ENCODE measurements at places on chromosomes 13 and 19.

DNA sequence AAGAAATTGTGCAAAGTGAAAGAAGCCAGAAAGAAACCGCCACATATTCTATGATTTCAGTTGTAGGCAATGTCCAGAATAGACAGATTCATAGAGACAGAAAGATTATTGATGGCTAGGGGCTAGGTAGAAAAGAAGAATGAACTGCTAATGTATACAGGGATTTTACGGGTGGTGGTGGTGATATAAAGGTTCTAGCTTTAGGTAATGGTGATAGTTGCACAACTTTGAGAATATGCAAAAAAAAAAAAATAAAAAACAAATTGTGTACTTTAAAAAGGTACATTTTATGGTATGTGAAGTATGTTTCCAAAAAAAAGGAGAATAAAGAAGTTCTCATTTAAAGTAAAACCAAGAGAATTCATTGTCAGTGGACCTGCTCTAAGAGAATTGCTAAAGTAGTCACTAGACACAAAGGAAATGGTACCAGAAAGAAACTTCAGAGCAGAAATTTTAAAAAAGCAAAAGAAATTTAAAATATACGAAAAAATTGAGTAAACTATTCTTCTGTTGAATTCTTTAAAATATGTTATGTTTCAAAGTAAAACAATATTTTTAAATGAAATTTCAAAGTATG, 680.1 kb downstream of the UQCRFS1 start:
- DNase-seq, result no peak

DNA sequence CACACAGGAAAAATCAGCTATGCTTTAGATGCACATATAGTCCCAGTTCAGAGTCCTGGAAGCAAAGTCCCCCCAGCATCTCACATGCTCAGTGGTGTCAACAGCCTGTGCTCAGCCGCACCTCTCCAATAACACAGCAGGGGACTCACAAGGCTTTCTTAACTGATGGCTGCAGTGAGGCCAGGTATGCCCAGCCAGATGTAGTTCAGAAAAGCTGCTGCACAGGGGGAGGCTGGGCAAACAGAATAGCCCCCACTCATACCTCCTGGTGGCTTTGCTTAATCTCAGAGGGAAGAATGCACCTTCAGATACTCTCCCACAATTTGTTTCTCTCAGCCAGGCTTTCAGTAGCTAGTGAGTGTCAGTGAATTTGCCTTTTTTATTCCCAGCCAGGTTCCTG, 33.4 kb downstream of the FAM124A start:
- DNase-seq, result no peak

DNA sequence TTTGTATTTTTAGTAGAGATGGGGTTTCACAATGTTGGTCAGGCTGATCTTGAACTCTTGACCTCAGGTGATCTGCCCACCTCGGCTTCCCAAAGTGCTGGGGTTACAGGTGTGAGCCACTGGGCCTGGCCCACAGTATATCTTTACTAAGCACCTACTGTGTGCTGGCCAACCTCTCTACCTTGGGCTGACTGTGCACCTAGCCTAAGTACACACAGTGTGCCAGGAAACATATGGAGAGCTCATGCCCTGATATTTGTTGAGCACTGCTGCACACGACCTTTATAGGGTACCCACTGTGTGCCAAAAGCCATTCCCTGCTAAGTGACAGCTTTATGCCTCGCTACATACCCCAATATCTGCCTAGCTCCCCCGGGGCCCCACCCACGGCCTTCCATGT, 6.3 kb upstream of the ARHGAP45 start:
- DNase-seq, result no peak

DNA sequence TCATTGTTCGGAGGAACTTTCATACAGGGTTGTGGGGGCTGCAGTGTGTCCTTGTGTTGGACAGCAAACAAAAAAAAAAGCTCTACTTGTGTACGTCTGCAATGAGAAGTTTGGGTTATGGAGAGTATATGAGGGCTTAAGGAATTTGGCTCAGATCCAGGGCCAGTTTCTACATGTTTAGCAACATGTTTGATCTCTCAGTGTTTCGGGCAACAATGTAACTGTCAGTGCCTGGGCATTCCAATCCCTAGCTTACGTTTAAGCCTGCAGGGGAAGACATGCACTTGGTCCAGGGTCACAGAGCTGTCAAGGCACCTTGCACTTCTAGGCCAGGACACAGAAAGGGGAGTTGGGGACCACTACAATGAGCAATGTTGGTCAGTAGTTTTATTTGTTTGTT, 13.9 kb downstream of the ZNF543 start:
- DNase-seq, result no peak

DNA sequence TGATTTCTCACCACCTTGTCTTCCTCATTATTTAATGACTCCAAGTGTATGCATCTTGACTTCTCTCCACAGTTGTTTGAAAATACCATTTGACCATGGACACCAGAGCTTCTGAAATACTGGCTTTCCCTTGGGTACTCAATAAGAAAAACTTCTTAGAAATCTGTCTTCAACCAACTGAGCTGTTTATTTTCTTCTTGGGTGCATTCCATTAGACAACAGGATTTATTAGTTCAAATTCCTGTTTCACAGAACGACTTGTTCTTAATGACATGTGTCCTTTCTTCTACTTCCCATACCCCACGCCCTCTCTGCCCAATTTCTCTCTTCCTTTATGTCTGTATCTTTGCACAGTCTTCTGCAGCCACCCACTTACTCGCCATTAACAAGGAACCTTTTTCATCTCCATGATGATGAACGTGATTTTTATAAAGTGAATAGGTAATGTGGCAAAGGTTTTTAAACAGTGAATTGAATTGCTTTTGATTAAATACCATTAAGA, 11.3 kb upstream of the ITM2B start:
- no peak for DNase-seq

GRCh38 chr19:58305932-58306323, 751 bp downstream of the ERVK3-1 start:
- no peak for DNase-seq

GRCh38 chr13:20192836-20193161, at the start of gene GJB2:
TSS of gene GJB2 (minus strand) at chr13:20192938. CDS start at chr13:20189581, 3,357 bp downstream.
- DNase-seq, result no peak

- DNase-seq, result no peak
These were observed 21.2 kb upstream of the MYDGF start for GRCh38 chr19:4691373-4691772.

GRCh38 chr13:112172017-112172416, 105.1 kb downstream of the SOX1 start:
- no peak for DNase-seq

DNA sequence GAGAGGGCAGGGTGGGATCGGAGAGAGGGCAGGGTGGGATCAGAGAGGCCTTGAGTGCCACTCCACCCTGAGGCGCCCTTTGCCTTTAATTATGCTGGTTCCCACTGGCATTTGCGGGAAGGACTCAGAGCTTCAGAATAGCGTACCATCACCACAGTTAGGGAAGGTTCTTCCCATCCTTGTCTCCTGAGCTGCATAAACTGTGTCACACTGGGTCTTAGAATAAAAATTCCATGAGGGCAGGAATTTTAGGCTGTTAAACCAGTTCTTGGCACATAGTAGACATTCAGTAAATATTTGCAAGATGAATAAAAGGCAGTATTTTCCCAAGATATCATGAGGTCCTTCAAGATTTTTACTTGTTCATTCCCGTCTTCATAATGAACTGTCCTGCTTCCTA, 24.4 kb downstream of the PPP2R1A start:
- no peak for DNase-seq

DNA sequence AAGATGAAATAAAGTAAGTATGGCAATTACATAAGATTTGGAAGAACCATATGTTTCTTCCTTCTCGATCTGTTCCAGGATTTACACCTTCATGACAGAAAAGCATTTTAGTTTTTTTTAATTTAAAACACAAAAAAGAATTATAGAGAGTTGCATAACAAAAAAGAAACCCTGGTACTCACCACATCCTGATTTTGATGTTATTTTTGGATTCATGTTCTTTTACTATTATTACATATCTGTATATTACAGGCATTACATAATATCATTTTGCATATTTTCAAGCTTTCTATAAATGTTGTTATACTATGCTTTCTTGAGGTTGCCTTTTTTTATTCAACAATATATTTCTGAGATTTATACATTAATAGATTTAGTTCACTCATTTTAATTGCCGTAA, 6.7 kb upstream of the KATNAL1 start:
- no peak for DNase-seq

DNA sequence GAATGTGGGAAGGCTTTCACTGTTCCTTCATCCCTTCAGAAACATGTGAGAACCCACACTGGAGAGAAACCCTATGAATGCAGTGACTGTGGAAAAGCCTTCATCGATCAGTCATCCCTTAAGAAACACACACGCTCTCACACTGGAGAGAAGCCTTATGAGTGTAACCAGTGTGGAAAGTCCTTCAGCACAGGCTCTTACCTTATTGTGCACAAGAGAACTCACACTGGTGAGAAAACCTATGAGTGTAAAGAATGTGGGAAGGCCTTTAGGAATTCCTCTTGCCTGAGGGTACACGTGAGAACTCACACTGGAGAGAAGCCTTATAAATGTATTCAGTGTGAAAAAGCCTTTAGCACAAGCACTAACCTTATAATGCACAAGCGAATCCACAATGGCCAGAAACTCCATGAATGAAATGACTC, 18.6 kb downstream of the ZNF177 start:
- DNase-seq, result no peak

- no peak for DNase-seq
These were observed 83.9 kb downstream of the GNG7 start for GRCh38 chr19:2618611-2619010.

DNA sequence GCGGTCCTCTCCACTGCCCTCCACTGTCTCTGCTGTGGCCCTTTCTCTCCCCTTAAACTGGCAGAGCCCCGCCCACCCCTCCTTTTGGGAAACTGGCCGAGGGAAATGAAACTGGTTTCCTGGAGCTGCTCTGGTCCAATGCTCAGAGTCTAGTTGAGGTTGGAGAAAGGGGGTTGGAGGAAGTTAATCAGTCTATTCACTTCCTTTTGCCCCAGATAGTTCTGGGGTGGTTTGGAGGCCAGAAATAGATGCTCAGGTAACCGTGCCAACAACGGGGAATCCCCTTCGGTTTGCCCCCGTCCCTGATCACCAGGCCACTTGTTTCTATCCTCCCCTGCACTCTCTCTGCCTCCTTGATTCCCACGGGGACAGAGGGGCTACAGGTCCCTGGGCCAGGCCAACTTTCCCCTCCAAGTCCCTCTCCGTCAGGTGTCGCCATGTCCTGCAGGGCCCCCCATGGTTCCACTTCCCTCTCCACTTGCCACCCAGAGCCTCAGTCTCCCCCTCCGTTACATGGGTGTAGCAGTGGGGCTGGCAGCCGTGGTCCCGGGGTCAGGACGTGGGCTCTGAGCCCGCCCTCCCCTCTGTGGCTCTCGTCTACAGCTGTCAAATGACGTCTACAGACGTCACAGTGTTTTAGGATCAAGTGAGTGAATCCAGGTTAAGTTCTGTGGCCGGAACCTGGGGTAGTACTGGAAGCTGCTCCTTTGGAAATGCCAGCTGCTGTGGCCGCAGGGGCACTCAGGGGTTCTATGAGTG, at the start of gene IL4I1:
IL4I1 (minus strand) TSS at position 25 of the 759 bp plus-strand sequence. CDS start 727 bp downstream, outside the sequence.
- no peak for DNase-seq

DNA sequence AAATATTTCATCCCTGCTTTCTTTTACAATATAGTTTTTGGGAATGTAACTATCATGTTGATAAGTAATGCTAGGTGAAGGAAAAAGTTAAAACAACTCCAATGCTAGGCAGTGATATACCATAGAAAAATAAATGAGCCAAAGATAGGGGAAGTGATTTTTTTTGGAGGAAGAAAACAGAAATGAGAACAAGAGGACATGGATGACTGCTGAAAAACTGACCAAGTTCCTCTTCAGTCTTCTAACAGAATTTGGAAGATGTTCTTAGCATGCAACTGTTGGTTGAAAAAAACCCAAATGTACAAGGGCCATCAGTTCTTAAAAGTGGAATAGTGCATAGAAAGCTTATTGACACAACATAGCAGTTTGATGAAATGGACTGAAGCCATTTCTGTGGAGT, 262.5 kb upstream of the STARD13 start:
- DNase-seq, result no peak

Data from NCI-H1694 treated with DMSO at 0.1 percent for 48 hours (cell line).